IPS DF 6.9 (cell line): ENCODE measurements at places on chromosomes 1 and 21.

DNA sequence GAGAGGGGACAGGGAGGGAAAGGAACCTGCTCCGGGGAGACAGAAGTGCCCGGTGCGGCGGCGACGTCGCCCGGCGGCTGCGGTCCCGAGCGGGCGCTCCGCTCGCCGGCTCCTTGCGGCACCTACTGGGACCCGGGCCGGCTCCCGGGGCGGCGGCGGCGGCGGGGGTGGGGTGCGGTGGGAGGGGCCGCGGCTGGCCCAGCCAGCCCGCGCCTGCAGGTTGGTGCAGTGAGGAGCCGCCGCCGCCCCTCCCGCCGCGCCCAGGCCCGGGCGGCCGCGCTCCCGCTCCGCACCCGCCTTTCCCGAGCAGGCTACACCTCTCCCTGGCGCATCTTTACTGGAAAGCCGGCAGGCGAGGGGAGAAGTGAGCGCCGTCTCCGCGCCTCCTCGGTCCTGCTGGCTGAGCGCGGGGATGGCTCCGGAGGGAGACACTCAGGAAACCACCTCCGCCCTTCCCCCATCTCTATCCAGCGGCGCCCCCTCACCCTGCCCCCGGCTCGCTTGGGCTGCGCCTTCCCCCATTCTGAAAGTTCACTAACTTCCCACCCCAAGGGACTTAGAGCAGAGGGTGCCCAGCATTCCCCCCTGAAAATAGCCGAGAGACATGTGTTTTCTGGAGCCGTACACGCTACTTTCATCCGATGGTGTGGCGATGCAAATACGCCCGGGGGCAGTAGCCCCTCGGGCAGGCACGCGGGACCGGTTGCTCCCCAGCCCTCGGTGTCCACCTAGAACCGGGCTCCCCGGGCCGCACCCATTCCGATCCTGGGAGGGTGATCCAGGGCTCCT lies at the start of gene PLD5:
TSS of gene PLD5 (minus strand) at position 127 of the 789 bp plus-strand sequence.
- no peak for DNase-seq

GRCh38 chr1:160553778-160554177 lies 25.5 kb downstream of the CD84 start:
- DNase-seq = no peak

GRCh38 chr1:160741092-160741501 lies 2.0 kb downstream of the SLAMF7 start:
- no peak for DNase-seq

- no peak for DNase-seq
These were observed 138.3 kb upstream of the LMO4 start for GRCh38 chr1:87190402-87190801.

- DNase-seq = peak; percentile 61
These were observed 479 bp upstream of the ACADM start for GRCh38 chr1:75723989-75724471.

DNA sequence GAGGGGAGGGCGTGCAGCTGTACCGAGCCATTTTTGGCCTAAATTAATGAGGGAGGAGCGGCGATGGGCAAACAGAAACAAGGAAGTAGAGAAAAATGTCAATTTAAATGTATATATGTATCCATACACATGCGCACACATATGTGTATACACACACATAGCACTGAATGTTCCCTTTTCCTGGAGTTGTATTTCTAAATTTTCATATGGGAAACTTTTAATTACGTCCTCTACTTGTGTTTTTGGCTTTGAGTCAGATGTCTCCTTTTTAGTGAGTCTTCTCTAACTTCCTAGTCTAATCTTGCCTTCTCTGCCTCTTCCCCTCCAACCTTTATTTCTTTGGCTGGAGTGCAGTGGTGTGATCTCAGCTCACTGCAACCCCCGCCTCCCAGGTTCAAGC lies 15.4 kb upstream of the CYYR1 start:
- no peak for DNase-seq

GRCh38 chr1:42747125-42747524 lies 7.1 kb upstream of the CLDN19 start:
- DNase-seq = no peak

DNA sequence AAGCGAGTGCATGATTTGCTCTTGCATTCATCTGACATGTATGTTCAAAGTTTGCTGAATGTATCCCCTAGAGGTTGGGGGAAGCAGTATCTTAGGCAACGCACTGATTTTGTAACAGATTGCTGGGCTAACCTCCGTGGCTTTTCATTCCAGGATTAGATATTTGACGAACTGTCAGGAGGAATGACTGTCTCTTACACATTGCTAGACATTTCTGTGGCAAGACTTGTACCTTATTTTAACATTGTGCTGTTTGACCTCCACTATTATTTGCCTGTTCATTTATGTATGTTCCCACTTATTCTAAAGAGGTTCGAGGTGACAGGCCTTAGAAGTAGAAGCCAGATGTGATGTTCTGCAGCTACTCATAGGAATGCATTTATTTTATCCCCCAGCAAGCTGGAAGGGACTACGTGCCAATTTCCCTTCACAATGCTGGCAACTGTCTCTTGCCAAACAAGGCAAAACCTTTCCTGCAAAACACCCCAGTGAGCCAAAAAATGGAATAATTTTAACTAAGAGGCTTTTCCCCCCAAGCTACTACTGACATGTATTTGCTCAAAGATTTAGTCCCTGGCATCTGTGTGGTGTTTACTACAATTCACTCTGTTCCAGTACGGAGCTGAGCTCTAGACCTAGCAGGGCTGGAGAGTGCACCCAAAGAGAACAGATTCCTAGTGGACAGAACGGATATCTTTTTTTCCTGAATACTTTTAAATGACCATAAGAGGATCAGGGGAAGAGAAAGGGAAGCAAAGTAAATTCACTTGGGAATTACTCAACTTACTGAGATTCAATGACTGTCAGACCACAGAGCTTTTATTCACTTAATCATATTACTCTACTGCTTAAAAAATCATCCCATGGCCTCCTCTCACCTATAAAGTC lies 646.2 kb downstream of the SMYD3 start:
- DNase-seq = no peak

- DNase-seq = no peak
These were observed 1.5 kb upstream of the PPP1R15B start for GRCh38 chr1:204413170-204413535.

DNA sequence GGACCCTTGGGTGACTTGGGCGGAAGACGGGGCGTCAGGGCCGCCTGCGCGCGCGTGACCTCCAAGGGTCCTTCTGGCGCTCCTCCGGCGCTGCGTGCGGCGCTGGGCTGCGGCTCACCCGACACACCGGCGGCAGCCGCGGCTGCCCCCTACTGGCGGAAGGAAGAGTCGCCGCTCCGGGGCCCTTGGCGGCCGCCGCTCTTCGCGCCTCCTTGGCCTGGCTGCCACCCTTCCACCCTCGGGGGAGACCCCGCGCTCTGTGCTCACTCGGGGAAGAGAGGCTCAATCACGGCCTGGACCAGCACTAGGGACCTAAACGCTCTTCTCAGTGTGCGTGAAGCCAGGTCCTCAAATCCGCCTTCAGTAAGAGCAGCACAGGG lies 89.7 kb downstream of the DMRTA2 start:
- DNase-seq = no peak
